Right lobe of liver (tissue), 6 donors: ENCODE measurements at places on chromosomes 1 and 21. TPM values are rescaled to one million over a fixed set of nuclear protein-coding genes. Genes with fewer than 3 reads are reported as not detected.

DNA sequence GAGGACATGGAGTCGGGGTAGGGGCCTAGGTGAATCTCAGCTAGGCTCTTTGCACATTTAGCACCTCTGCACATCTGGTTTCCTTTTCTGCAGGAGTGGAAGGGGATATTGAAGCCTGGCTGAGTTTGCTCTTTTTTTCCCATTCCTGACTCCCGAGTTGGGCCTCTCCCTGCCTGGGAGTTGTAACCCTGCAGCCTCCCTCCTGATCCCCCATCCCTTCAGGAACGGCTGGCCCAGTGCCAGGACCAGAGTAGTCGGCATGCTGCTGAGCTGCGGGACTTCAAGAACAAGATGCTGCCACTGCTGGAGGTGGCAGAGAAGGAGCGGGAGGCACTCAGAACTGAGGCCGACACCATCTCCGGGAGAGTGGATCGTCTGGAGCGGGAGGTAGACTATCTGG is 836 bp downstream of the OLFML3 start:
- DNase-seq, result no peak

- DNase-seq, result no peak
Observed at GRCh38 chr1:157025385-157025784, 20.2 kb downstream of the ARHGEF11 start.

The OXCT2 gene
- total RNA-seq, result 0.12 TPM

The SLC30A2 gene
- total RNA-seq, result 0.22 TPM
